ENCODE measurements at places on chromosomes 5 and 9.
A peak's percentile ranks its signal among the peaks of the same experiment; 100 is the strongest.

DNA sequence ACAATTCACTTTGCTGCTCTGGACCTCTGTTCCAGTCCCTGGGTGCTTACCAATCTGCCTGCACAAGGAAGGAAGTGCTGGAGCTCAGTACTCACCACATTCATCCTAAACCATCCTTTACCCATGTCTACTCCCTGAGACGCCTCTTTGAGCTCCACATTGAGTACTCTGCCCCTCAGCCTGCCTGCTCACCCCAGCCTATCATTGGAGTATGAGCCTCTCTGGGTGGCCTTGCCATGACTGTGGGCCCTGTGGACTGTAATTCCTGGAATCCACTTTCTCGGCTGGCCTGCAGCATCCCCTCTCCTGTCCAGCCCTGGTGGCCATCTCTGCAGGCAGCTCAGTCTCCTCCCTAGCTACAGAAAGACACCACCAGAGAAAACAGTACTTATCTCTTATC is 428.6 kb downstream of the SPOCK1 start:
- DNase-seq: no peak

DNA sequence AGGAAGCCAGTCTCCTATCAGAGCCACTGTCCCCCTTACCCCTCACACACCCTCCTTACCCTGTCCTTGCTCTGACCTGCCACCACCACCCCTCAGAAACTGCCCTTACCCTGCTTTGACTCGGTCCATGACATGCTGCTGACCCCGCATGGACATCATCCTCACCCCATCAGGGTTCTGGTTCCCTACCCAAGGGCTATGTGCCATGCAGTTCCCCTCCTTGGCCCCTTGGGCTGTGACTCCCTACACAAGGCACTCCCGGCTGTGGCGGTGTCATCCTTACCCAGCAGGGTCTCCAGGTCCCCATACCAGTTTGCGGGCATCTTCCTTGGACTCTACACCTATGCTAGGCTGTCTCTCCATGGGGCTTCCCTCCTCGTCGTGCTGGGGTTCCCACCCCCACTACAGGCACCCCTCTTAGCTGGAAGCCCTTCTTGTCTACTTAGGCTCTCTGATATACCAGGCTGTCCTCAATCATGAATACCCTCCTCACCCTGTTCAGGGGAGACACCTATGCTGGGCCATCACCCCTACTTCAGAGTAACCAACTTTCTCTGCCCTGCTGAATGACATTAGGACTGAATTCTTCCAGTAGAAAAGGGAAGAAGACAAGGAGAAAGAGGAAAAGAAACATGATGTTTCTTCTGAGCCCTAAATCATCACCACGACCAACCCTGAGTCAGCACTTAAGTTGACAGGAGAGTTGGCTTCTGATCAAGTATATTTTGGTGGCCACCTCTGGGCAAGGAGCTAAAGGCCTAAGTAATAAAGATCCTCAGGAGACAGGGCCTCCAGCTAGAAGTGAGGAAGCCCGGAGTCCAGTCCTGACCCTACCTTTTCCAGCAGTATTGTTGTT is 115.2 kb downstream of the GCNT1 start:
- no peak for DNase-seq

- no peak for DNase-seq
Observed at GRCh38 chr5:73307645-73308355, 134.8 kb downstream of the TMEM174 start.

GRCh38 chr5:172757394-172758010 is 13.5 kb downstream of the DUSP1 start:
- DNase-seq: no peak

DNA sequence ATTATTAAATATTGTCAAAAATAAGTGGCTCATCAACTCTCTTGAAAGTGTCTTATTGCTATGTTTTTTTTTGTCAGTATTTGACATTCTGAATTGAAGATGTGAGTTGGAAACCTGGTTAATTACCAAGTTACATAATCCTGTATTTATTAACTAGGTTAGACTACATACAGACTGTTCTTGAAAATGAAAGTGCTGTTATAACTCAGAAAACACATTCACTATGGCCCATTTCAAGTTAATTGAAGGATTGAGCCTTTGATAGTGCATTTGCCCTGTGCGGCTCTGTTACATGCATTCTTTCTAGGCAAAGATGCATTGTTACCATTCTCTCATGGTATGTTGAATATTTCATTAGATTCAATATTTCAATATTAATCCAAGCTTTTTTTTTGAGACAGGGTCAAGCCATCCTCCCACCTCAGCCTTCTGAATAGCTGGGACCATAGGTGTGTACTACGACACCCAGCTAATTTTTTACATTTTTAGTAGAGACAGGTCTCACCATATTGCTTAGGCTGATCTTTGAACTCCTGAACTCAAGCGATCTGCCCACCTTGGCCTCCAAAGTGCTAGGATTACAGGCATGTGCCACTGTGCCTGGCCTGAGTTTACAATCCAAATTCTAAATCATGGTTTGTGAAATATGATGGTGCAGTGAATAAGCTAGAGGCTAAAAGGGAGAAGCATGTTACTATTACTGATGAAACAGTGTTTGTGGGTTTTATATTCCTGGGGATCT is 10.0 kb downstream of the CTNNA1 start:
- no peak for DNase-seq

GRCh38 chr9:28456861-28457260 is 883.6 kb upstream of the C9orf72 start:
- no peak for DNase-seq

GRCh38 chr9:116792271-116792670 is 105.2 kb downstream of the TRIM32 start:
- peak; percentile 69 for DNase-seq
